ENCODE measurements at places on chromosomes 2 and 18.

- no peaks in the 10 kb centered on the region for H3K4me1 ChIP-seq
- no peak for DNase-seq
- no peak overlapping the region for H3K4me3 ChIP-seq
- no peak overlapping the region for H3K27ac ChIP-seq
- no peaks in the 10 kb centered on the region for H3K36me3 ChIP-seq
These were observed 29.6 kb upstream of the RNU4ATAC start for GRCh38 chr2:121501031-121501430.

- no peak overlapping the region for H3K4me3 ChIP-seq
- H3K27ac ChIP-seq = no peak overlapping the region
- no peak for DNase-seq
- no peaks in the 10 kb centered on the region for H3K4me1 ChIP-seq
- H3K36me3 ChIP-seq = no peaks in the 10 kb centered on the region
- no peaks in the 10 kb centered on the region for H3K27me3 ChIP-seq
These were observed 215.3 kb upstream of the DSEL start for GRCh38 chr18:67731851-67732250.

- peak; percentile 76 for DNase-seq
- no peaks in the 10 kb centered on the region for H3K27me3 ChIP-seq
- H3K4me1 ChIP-seq = peaks cover 4% of the 10 kb centered on the region
- H3K27ac ChIP-seq = peak overlapping the region; percentile 37
- H3K36me3 ChIP-seq = no peaks in the 10 kb centered on the region
- no peak overlapping the region for H3K4me3 ChIP-seq
These were observed 28.4 kb upstream of the PUM2 start for GRCh38 chr2:20378891-20379519.

DNA sequence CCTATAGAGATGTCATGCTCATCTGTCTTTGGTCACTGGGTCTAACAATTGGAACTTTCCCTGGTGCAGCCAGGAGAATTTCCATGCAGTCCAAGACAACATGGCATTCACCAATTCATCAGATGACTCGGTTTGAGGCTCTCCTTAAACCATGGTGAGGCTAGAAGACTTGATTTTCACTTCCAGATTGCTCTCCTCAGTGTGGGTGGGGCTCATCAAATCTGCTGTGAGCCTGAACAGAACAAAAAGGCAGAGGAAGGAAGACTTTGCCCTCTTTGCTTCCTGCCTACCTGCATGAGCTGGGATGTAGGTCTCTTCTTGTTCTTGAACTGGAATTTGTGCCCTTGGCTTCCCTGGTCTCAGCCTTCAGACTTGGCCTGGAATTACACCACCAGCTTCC lies 203.4 kb upstream of the TRIB2 start:
- no peak overlapping the region for H3K4me3 ChIP-seq
- no peak for DNase-seq
- no peaks in the 10 kb centered on the region for H3K36me3 ChIP-seq
- H3K27me3 ChIP-seq = no peaks in the 10 kb centered on the region
- H3K27ac ChIP-seq = no peak overlapping the region

DNA sequence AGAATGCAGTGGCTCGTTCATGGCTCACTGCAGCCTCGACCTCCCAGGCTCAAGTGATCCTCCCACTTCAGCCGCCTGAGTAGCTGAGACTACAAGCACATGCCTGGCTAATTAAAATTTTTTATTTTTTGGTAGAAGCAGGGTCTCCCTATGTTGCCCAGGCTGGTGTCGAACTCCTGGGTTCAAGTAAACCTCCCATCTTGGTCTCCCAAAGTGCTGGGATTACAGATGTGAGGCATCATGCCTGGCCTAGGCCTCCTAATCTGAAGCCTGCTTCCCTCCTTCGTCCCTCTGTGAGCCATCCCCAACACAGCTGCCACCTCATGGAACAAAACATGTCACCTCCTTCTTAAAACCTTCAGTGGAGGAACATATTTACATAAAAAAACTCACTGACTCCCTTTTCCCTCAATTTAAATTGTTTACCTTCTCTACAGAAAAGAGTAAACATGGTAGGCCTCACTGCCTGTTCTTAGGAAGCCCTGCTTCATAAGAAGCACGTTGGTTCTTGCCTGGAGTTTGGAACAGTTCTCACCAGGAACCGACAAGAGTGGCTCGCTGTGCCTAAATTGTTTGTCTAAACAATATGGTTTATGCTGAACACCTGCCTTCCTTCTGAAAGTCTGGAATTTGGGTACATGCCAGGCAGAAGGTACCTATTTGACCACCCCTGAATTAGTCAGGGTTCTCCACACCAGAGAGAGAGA lies 12.1 kb upstream of the RHOB start:
- H3K36me3 ChIP-seq = no peaks in the 10 kb centered on the region
- H3K27ac ChIP-seq = no peak overlapping the region
- no peak for DNase-seq
- no peaks in the 10 kb centered on the region for H3K27me3 ChIP-seq
- no peaks in the 10 kb centered on the region for H3K4me1 ChIP-seq

GRCh38 chr18:75694292-75694691 lies 266.8 kb upstream of the SMIM21 start:
- H3K4me3 ChIP-seq = no peak overlapping the region
- no peak overlapping the region for H3K27ac ChIP-seq
- no peaks in the 10 kb centered on the region for H3K36me3 ChIP-seq
- H3K4me1 ChIP-seq = no peaks in the 10 kb centered on the region

GRCh38 chr2:28567061-28567471 lies 71.2 kb downstream of the PLB1 start:
- peak overlapping the region; percentile 83 for H3K27ac ChIP-seq
- no peaks in the 10 kb centered on the region for H3K36me3 ChIP-seq

- no peaks in the 10 kb centered on the region for H3K4me1 ChIP-seq
- DNase-seq = no peak
- no peaks in the 10 kb centered on the region for H3K27me3 ChIP-seq
- no peaks in the 10 kb centered on the region for H3K36me3 ChIP-seq
- H3K4me3 ChIP-seq = no peak overlapping the region
These were observed 331.6 kb downstream of the DYSF start for GRCh38 chr2:71784734-71785511.

GRCh38 chr2:31931916-31932315 lies 78.9 kb downstream of the MEMO1 start:
- H3K27me3 ChIP-seq = no peaks in the 10 kb centered on the region
- no peak overlapping the region for H3K4me3 ChIP-seq
- no peaks in the 10 kb centered on the region for H3K4me1 ChIP-seq

DNA sequence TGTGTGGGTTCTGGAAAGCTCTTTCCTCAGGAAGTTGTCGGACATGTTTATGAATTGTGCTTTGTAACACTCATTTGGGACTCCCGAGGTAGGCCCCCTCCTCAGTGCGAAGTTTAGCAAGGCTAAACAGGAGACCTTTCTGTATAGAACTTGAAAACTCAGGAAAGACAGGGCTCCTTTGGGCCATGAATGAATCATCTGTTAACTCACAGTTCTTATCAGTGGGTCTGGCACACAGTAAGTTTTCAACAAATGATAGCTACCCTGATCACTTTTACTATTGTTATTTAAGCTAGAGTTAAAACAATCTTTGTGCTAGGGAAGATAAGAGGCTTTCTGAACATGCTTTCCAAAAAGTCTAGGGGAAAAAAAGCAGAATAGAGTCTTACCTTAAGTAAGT lies 430.5 kb upstream of the ETAA1 start:
- no peak overlapping the region for H3K27ac ChIP-seq
- no peaks in the 10 kb centered on the region for H3K27me3 ChIP-seq
- no peak overlapping the region for H3K4me3 ChIP-seq

All from breast epithelium (tissue), 4 donors.